Breast epithelium (tissue), 4 donors: ENCODE measurements at places on chromosomes 6 and 20.

DNA sequence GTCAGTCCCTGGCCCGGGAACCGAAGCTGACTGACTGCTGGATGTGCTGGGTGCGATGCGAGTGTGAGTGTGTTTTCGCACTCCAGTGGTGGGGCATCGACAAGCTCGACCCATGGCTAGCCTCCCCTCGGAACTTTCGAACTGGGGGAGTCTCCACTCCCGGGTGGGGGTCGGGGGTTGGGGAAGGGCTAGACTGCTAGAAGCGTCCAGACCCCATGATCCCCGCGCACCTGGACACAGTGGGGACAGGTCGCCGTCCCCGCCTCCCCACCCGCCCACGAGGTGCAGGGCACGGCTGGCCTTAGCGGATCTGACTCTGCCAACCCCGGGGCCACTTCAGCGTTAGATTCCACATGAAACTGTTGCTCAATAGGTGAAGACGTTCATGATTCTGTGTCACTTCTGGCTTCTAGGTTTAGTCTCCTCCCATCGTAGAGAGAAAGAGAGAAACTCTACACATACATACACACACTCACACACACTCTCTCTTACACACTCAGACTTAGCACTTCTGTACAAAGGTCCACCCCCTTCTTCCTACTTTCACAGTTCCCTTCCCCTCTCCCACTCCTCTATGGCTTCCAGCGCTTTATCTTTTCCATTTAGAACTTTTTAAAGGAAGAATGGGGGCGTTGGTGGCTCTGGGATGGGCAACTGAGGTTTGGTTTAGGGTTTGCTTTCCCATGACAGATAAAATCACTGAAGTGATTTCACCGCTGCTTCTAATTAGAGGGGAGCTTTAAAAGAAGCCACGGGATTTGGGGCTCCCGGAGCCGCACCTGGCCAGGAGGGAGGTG lies 5.1 kb upstream of the TFAP2A start:
- H3K27ac ChIP-seq: peak overlapping the region; percentile 97
- no peaks in the 10 kb centered on the region for H3K4me1 ChIP-seq
- no peak overlapping the region for H3K4me3 ChIP-seq
- peak; percentile 73 for DNase-seq

GRCh38 chr6:109496036-109496772 lies 13.2 kb upstream of the ZBTB24 start:
- H3K4me1 ChIP-seq: no peaks in the 10 kb centered on the region
- H3K4me3 ChIP-seq: no peak overlapping the region
- H3K36me3 ChIP-seq: no peaks in the 10 kb centered on the region
- no peak overlapping the region for H3K27ac ChIP-seq
- DNase-seq: no peak
- H3K27me3 ChIP-seq: no peaks in the 10 kb centered on the region

GRCh38 chr6:127332383-127332961 lies 10.9 kb downstream of the ECHDC1 start:
- no peaks in the 10 kb centered on the region for H3K27me3 ChIP-seq
- H3K27ac ChIP-seq: no peak overlapping the region
- no peak overlapping the region for H3K4me3 ChIP-seq
- no peaks in the 10 kb centered on the region for H3K4me1 ChIP-seq
- H3K36me3 ChIP-seq: no peaks in the 10 kb centered on the region
- no peak for DNase-seq

DNA sequence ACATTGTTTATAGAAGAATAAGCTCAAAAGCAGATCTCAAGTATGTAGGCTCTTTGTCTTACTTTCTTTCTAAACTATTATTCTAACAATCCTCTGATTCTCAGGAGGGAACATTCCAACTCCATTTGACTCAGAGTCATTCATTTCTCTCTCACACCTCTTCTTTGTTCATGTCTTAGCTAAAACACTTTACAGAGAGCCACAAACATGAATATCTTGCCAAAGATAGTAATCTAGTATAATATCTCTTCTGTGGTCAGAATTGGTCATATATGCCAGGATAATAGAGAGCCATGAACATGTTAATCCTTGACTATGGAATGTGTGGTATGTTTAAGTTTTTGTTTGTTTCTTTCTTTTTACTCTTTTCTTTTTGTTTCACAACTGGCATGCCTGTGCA lies 456.0 kb upstream of the PTCHD4 start:
- no peaks in the 10 kb centered on the region for H3K27me3 ChIP-seq
- H3K27ac ChIP-seq: no peak overlapping the region
- no peaks in the 10 kb centered on the region for H3K4me1 ChIP-seq
- no peak overlapping the region for H3K4me3 ChIP-seq

- peaks cover 6% of the 10 kb centered on the region for H3K4me1 ChIP-seq
- peak overlapping the region; percentile 98 for H3K27ac ChIP-seq
- DNase-seq: no peak
- no peaks in the 10 kb centered on the region for H3K36me3 ChIP-seq
- peak overlapping the region; percentile 76 for H3K4me3 ChIP-seq
Observed at GRCh38 chr6:125792680-125793079, 1.9 kb downstream of the NCOA7 start.

DNA sequence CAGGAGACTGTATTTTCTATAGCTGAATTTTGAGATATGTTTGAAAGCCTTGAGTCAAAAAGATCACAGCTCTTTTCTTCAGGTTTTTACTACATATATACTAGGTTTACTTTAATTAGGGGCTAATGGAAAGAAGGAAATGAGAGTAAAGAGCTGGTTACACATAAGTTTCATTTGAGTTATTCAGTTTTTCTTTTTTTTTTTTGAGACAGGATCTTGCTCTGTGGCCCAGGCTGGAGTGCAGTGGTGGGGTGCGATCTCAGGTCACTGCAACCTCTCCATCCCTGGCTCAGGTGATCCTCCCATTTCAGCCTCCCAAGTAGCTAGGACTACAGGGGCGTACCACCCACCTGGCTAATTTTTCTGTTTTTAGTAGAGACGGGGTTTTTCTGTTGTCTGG lies 4.8 kb downstream of the ARFGEF2 start:
- no peaks in the 10 kb centered on the region for H3K36me3 ChIP-seq
- no peaks in the 10 kb centered on the region for H3K27me3 ChIP-seq
- H3K4me1 ChIP-seq: no peaks in the 10 kb centered on the region
- no peak for DNase-seq
- no peak overlapping the region for H3K27ac ChIP-seq
- no peak overlapping the region for H3K4me3 ChIP-seq

- no peaks in the 10 kb centered on the region for H3K27me3 ChIP-seq
- no peaks in the 10 kb centered on the region for H3K36me3 ChIP-seq
- no peak overlapping the region for H3K27ac ChIP-seq
- H3K4me3 ChIP-seq: no peak overlapping the region
- no peaks in the 10 kb centered on the region for H3K4me1 ChIP-seq
Observed at GRCh38 chr6:6579281-6579680, 9.2 kb upstream of the LY86 start.

GRCh38 chr20:40294747-40295146 lies 394.3 kb downstream of the MAFB start:
- H3K36me3 ChIP-seq: no peaks in the 10 kb centered on the region
- no peaks in the 10 kb centered on the region for H3K4me1 ChIP-seq
- H3K27me3 ChIP-seq: no peaks in the 10 kb centered on the region
- no peak for DNase-seq

DNA sequence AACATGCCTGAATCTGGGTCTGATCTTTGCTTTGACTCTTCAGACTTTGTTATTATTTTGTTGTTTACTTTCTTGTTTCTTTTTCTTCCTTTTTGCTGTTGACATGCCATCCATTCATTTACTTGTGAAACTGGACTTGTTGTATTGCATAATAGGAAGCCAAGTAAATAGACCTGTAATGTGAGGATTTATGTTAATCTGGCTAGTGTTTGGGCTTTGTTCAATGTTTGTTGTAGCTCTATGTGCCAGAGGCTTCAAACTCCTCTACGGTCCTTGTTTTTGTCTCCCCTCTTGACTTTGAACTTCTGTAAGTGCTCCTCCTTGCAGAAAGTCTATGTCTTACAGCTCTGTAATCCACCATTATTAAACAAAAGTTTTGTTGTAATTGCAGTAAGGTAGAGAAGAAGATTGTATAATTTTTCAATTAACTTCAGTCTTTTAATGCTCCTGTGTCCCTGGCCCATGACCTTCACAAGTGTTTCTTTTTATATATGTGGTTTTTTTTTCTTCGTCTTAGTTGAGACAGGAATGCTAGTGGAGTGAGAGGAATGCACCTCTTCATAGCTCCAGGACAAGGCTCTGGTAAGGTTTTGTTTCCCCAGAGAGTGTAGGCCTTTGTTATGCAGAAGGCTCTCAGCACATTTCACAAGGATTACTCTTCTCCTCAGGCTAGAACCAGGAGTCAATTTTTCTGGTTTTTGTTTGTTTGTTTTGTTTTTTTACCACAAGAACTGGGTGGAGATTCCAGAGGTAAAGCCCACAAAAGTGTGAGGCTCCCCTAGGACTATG lies 1061.8 kb upstream of the CITED2 start:
- no peak overlapping the region for H3K4me3 ChIP-seq
- H3K27me3 ChIP-seq: no peaks in the 10 kb centered on the region

DNA sequence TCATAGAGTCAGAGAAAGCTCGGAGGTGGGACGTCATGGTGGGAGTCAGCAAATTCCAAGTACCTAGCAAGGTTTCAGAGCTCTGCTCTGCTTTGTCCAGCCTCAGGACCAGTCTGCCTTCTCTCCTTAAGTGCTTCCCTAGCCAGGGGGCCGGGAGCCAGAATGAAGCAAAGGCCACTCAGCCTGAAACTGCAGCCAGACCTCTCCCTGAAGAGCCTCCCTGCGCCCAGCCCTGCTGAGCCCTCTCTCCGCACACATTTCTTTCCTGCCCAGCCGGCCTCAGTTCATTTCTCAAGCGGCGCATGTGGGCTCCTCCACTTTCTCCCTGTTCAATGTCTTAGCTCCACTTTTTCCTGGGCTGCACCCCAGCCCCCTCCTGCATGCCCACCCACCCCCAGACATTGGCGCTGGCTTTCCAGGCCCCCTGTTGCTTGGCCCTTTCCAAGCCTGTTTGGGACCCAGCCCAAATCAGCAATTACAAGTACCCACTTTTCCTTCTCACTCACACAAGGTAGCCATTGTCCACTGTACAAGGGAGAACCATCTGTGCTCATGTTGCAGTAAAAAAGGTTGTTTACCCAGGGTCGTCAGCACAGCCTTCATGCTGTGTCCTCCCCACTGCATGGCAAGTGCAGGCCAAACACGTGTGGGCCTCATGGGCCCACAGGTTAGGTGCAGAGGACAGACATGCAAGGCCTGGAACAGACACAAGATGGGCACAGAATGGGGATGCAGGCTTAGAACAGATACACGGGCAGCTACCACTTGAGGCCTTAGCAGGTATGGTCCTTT lies 147.1 kb downstream of the MRPL14 start:
- H3K4me3 ChIP-seq: no peak overlapping the region
- no peaks in the 10 kb centered on the region for H3K27me3 ChIP-seq
- no peaks in the 10 kb centered on the region for H3K36me3 ChIP-seq

- no peak overlapping the region for H3K27ac ChIP-seq
- no peaks in the 10 kb centered on the region for H3K27me3 ChIP-seq
- H3K4me1 ChIP-seq: no peaks in the 10 kb centered on the region
Observed at GRCh38 chr6:53378208-53378607, 29.5 kb upstream of the ELOVL5 start.

DNA sequence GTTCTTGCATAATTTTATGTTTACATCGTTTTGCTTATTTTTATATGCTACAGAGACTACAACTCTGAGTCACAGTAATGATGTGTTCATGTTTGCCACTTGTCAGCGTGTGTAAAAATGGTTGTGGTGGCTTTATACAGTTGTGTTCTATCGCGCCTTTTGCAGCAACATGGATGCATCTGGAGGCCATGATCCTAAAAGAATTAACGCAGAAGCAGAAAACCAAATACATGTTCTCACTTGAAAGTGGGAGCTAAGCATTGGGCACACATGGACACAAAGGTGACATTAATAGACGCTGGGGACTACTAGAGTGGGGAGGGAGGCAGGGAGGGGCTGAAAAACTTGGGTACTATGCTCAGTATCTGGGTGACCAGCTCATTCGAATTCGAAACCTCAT lies 996 bp upstream of the SEC23B start:
- DNase-seq: no peak
- H3K27ac ChIP-seq: peak overlapping the region; percentile 98

DNA sequence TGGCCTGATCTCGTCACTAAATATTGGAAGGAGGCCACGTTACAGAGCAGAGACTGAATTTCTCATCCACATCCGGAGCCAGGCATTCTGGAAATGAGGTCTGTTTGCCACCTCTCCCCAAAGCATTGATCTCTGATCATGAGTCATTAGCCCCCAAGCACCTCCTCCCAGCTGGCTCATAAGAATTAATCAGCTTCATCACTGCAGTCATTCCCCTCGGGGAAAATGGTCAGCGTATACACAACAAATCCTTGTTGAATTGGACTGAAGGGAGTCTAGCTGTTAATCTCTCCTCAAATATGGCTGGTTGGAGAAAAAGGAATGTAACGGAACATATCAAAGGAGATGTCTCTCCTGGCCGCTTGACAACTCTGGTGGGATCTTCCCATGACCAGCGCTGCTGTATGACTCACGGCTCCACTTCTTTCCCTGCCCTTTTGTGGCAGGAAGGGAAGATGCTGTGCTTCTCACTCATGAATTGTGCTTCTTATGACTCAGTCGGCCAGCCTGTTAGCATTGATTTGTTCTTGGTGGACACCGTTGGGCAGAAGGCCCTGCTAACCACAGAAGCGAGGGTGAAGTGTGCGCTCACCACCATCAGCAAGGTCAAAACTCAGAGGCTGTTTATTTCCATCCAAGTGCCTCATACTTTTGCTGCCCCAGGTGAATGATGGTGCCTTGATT lies 76.7 kb downstream of the RNF182 start:
- H3K36me3 ChIP-seq: no peaks in the 10 kb centered on the region
- H3K4me1 ChIP-seq: no peaks in the 10 kb centered on the region
- no peaks in the 10 kb centered on the region for H3K27me3 ChIP-seq
- DNase-seq: no peak

- H3K4me3 ChIP-seq: peak overlapping the region; percentile 53
- H3K36me3 ChIP-seq: no peaks in the 10 kb centered on the region
- DNase-seq: no peak
- H3K27ac ChIP-seq: peak overlapping the region; percentile 84
- peaks cover 13% of the 10 kb centered on the region for H3K4me1 ChIP-seq
Observed at GRCh38 chr6:45422503-45423110, 44.9 kb upstream of the SUPT3H start.

GRCh38 chr6:71488186-71488585 lies 199.6 kb downstream of the OGFRL1 start:
- H3K4me1 ChIP-seq: no peaks in the 10 kb centered on the region
- no peaks in the 10 kb centered on the region for H3K36me3 ChIP-seq

DNA sequence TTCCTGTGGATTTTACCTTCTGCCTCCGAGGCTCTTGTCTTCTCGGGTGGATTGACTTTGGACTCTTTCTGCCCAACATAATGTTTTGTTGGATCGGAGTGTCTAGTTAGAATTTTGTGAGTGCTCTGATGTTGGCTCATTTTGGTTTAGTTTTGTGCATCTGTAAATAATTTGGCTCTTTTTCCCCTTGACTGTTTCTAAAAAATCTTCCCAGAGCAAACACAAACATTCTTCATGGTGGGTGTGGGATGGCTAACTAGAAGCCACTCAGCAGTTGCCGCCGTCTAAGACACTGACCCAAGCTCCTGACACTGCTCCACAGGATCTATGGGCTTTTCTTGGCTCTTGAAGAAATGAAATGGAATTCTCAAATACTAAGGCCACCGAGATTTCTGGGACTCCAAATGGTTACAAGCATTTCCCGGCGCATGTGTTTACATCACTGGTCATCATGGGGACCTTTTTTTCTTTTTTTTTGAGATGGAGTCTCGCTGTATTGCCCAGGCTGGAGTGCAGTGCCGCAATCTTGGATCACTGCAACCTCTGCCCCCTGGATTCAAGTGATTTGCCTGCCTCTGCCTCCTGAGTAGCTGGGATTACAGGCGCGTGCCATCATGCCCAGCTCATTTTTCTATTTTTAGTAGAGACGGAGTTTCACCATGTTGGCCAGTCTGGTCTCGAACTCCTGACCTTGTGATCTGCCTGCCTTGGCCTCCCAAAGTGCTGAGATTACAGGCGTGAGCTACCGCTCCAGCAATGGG lies 92.0 kb upstream of the FRMD1 start:
- no peak overlapping the region for H3K4me3 ChIP-seq
- H3K4me1 ChIP-seq: no peaks in the 10 kb centered on the region
- no peaks in the 10 kb centered on the region for H3K36me3 ChIP-seq
- no peaks in the 10 kb centered on the region for H3K27me3 ChIP-seq
- no peak for DNase-seq
